ENCODE measurements at places on chromosomes 2 and 18.

- no peak for DNase-seq
These were observed 66.1 kb downstream of the FASTKD2 start for GRCh38 chr2:206831442-206831995.

- peak; percentile 55 for DNase-seq
These were observed 68.0 kb downstream of the DAW1 start for GRCh38 chr2:227939271-227940027.

GRCh38 chr2:86249579-86250391 lies 50.5 kb downstream of the MRPL35 start:
- peak; percentile 66 for DNase-seq

- no peak for DNase-seq
These were observed 578 bp downstream of the IWS1 start for GRCh38 chr2:127525691-127526131.

GRCh38 chr18:76972846-76973519 lies 150.6 kb downstream of the ZNF236 start:
- DNase-seq = no peak

GRCh38 chr2:169619946-169620345 lies 35.8 kb downstream of the PPIG start:
- no peak for DNase-seq

DNA sequence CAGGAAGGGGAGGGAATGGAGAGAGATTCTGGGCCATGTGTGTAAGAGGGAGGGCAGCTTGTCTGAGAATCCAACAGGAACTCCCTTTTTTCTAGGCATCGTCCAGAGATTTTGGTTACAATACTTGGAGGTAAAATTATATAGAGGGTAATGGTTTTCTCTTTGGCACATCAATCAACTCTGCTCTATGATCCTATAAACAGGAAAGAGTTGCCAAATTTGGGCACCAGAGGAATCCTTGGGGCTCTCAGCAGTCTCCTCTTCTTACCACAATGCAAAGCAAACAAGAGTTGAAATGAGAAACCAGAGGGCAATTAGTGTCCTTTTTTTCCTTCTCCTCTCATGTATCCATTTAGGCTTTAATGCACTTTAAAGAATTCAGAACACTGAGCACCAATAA lies 243.4 kb downstream of the SLC8A1 start:
- DNase-seq = no peak

DNA sequence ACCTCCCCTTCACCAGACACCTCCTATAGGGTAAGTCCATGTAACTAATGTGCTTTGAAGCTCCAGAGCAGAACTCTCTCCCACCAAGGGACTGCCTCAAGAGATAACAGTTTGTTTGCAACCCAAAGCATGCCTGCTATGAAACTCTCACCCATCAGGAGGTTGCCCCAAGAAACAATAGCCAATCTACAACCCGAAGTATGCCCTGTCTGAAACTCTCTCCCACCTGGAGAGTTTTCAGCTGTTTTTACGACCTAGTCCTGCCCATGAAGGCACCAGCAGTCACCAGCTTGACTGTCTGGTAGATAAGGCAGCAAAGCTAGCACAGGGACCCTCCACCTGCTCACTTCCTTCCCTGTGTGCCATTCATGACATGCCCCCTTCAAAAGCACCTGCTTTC lies 533.9 kb upstream of the CRIM1 start:
- no peak for DNase-seq

- no peak for DNase-seq
These were observed 2.6 kb downstream of the LPIN1 start for GRCh38 chr2:11748861-11749645.

GRCh38 chr2:54666634-54667265 lies 56.7 kb upstream of the EML6 start:
- no peak for DNase-seq

DNA sequence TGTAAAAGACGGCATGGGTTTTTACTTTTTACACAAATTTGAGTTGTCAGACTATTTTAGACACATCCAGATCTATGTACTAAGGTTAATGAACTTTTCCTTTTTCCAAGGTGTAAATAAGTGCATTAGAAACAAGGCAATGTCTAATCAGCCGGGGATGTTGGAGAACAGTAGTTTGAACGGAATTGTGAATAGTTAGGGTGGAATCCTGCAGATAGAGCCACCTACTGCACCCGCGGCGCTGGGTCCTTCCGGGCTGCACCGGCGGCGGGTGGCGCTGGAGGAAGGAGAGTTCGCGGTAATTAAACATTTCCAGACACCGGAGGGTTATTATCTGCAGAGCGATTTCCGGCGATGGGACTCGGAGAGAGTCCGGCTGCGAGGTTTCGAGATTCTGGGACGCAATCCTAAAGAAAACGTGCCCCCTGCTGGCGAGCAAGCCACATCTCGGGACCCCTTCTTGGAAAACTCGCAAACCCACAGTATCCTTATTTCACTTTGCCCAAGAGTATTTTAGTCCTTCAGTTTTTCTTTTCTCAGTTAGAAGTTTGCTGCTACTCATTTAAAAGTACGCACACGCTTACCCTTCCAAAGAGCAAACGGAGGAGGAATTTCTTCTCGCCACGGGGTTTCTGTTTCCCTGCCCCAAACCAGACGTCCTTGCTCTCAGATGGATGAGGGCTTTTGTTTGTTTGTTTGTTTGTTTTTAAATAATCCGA lies 4.5 kb upstream of the OSR1 start:
- peak; percentile 93 for DNase-seq

GRCh38 chr2:218260742-218261422 lies at the start of gene GPBAR1:
Gene GPBAR1 (plus strand): TSS chr2:218261015. CDS start chr2:218262725, 1,710 bp downstream.
- DNase-seq = peak; percentile 57

DNA sequence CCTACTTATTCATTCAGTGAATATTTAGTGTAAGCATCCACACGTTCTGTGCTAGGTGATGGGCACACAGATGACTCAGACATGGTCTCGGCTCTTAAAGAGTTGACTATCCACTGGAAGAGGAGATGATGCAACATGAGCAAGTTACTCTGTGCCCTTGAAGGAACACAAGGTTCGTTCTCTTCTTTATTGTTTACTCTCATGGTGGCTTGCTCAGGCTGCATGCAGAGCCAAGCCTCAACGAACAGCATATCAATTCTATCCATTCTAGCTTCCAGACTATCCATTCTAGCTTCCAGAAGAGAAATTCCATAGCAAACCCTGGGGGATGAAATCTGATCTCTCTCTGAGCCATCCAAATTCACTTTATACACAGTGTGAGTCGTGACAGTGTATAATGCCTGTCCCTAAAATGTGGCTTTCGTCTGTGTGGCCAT lies 68.1 kb upstream of the CTAGE1 start:
- DNase-seq = no peak

DNA sequence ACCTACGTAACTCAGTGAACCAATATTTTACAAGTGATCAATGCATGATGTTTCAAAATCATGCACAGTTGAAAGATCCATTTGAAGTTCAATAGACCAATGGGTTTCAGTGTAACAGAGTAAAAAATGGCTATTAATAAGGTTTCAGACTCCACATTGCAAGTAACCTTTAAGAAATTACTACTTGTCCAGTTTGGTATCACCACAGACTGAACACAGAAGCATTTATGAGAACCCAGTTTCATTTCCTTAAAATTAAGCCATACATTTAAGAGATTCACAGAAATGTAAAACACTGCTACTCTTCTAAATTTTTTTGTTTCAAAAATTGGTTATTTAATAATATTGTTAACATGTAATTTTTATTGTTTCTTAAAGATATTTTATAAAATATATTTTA lies 98.9 kb upstream of the CHRNA1 start:
- DNase-seq = no peak

DNA sequence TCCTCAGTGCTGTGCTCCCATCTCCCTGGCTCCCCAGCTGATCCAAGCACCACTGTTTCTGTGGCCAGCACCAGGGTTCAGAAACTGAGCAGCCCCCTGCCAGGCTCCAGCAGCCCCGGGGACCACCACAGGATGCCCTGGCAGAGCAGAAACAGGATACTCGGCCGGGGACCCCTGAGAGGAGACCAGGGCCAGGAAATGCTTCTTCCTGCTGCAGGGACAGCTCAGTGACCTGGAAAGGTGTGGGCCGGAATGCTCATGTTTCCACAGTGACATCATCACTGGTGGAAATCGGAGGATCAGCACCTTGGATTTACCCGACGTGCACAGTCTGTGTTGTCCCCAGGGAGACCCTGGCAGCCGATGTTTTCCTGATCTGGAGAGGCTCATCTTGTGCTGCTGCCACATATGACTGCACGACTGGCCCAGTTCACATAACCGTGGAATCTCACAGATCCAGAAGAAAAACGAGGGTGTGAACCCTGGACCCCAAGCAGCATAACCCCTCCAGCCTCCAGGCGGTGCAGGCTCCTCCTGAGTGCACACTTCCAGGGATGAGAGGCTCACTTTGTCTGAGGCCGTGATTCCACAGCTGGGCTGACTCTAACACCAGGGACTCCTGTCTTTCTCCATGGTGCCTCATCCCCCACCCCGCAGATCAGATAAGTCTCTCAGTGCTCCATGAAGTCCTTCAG lies 58.0 kb downstream of the DDX1 start:
- DNase-seq = no peak

- DNase-seq = no peak
These were observed 6.2 kb upstream of the POU3F3 start for GRCh38 chr2:104847586-104848160.

DNA sequence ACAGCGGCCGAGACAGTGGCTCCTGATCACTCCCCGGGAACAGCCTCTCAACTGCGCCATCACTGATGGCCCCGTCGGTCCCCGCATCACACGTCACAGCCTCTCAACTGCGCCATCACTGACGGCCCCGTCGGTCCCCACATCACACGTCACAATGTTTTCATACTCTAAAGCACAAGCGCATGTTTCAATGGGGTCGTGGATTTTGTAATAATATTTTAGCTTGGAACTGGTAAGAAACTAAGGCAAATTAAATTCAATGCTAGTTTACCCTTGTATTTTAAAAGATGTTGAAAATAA lies 44.2 kb upstream of the CTDP1 start:
- no peak for DNase-seq

DNA sequence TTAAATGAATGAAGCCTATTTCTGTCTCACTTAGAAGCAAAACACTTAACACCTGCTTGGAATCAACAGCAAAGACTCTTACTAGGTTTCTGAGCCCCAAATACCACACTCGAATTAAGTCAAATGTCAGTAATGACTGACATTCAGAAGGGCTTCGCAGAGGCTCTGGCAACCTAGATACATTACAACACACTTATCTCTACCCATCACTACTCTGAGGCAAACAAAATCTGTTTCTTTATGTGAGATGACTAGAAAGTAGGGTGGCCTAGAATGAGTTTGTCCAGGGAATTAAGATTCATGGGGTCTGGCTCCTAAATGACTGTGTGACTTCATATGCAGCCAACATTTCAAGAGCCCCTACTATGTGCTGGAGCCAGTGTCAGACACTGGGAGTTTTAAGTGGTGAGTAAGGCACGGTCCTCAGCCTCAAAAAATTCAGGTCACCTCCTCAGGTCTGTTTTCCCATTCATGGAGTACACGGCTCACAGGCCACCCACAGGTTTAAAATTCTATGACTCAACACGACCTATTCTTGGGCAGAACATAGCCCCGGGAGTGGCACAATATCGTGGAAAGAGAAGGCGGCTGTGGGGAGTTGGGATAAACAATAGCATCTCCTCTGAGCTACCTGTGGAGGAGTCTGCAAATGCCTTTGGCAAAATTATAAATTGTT lies 150.3 kb upstream of the ZFP36L2 start:
- DNase-seq = no peak

DNA sequence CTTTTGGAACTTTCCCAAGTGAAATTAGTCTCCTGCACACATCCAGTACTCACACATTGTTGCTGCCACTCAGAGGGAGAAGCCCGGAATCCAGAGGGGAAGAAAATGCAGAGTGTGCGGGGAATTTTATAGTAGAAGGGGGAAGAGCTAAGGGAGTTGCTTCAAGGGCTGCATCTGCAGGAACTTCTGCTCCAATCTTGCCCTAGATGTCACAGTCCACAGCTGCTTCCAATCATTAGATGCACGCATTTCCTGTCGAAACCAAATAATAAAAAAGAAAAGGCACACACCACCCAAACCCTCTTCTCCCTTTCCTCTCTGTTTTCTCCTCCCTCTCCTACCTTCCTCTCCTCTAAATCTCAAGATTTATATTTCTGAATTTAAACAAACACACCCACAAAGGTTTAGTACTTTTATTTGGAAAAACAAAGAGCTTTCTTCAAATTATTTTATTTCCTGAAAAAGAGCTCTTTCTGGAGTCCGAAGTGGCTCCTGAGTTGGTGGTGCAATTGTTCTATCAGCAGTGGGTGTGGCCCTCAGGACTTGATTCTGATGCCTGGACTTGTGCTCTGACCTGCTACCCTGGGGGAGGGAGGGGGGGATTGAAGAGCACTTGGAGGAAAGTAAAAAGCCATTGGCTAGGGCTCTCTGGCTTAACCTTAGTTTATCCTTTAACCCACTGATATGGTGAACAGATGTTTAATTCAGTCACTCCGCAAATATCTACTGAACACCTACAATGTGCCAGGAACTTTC lies 72.0 kb downstream of the KCNE4 start:
- no peak for DNase-seq

DNA sequence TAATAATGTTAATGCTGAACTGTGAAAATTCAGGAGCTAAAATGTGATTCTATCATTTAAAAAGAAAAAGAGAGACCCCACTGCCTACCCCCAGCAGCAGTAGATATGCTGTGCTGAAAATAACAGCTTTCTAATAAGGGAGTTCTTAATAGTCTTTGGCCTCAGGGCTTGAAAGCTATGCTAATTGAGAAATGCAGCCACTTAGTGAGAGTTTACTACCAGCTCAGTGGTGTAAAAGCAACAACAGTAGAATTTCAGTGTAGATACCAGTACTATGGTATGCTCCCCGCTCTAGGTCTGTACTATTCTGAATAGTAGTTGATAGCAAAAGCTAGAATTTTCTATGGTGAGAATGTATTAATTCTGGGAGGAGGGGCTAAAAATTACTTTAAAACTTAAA lies 303.1 kb upstream of the VWC2L start:
- no peak for DNase-seq

DNA sequence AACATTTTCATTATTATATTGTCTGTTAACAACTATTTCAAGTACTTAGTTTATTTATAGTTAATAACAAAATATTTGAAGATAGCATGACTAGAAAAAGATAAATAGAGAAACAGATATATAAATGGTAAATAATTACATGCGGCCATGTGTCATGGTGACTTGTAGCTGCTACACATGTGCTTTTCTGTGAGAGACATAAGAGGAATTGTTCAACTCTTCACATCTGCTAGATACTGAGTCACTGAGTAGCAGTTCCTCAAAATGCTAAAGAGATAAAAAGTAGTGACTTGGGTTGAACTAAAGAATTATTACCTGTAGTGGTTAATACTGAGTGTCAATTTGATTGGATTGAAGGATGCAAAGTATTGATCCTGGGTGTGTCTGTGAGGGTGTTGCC lies 37.5 kb upstream of the SCN9A start:
- DNase-seq = no peak

GRCh38 chr2:66721776-66722175 lies 286.9 kb downstream of the MEIS1 start:
- DNase-seq = no peak

- DNase-seq = no peak
These were observed 42.3 kb downstream of the SULT1C2 start for GRCh38 chr2:108330979-108331378.

DNA sequence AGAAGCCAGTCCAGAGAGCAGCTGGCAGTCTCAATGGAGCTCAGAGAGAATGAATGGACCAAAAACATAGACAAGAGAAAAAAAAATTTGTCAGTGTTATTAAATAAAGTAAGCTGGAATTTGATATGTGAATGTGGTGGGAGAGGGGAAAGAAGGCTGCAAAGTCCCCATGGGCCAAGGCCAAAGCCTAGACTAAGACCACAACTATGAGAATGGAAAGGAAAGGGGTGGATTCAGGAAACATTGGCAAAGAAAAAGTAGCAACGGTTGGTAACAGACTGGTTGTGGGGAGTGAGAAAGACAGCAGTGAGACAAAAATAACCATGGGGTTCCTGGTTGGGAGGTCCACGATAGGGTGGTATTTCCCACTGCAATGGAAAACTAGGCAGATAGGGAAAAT lies 47.0 kb downstream of the ZEB2 start:
- DNase-seq = no peak

Data from HT-29 (cell line).